ENCODE measurements at places on chromosomes 7 and 10.

- DNase-seq = no peak
Observed at GRCh38 chr7:157937406-157937805, 600.6 kb downstream of the DNAJB6 start.

- no peak for DNase-seq
Observed at GRCh38 chr10:60944910-60945297, 919 bp upstream of the RHOBTB1 start.

- DNase-seq = no peak
Observed at GRCh38 chr10:89001024-89001728, 10.6 kb downstream of the FAS start.

DNA sequence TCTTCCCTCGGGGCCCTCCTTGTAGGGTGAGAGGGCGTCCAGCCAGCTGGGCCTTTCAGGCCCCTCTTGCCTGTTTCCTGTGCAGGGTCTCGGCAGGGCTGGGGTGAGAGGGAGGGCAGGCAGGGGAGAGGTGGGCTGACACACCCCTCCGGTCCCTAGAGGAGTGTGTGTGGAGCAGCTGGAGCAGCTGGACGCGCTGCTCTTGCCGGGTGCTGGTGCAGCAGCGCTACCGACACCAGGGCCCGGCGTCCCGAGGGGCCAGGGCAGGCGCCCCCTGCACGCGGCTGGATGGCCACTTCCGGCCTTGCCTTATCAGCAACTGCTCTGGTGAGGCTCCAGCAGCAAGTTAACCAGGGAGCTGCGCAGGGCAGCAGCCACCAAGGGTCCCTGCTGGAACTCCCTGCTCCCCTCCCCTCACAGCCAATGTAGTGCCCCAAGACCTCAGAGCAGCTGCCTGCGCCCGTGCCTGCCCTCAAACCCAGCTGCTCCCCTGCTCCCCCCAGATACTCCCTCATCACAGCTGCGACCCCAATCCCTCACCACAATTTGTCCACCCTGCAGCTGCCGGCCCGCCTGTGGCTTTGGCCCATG is 15.7 kb upstream of the ZNF862 start:
- no peak for DNase-seq

DNA sequence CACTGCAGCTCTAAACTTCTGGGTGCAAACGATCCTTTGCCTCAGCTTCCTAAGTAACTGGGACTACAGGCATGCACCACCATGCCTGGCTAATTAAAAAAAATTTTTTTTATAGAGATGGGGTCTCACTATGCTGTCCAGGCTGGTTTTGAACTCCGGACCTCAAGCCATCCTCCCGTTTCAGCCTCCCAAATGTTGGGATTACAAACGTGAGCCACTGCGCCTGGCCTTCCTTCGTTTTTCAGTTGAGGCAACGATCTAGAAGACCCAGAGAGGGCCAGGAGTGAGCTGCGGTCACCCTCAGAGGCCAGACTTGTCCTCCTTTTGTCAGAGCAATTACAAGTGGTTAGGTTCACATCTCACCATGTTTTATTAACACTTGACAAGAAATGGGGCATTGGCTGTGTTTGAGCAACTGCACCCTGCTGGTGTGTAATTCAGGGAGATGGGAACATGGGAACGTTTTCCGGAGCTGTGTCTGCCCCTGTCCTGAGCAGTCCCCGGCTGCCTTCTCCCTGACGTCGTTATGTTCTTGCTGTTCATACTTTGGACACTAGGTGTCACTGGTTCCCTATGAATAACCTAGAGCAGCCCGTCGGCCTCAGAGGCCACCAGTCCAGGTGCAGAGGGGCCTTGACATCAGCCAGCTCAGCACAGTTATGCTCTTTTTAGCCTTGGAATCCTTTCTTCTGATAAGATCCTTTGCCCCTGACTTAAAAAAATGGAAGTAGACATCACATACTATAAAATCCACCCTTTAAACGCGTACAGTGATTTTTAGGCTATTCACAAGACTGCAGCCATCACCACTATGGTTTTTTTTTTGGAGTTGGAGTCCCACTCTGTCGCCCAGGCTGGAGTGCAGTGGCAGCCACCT is 375.0 kb downstream of the TYW1 start:
- DNase-seq = peak; percentile 84

GRCh38 chr7:84331616-84332015 is 137.0 kb upstream of the SEMA3A start:
- DNase-seq = no peak

GRCh38 chr7:137703291-137704010 is 143.3 kb downstream of the DGKI start:
- no peak for DNase-seq

DNA sequence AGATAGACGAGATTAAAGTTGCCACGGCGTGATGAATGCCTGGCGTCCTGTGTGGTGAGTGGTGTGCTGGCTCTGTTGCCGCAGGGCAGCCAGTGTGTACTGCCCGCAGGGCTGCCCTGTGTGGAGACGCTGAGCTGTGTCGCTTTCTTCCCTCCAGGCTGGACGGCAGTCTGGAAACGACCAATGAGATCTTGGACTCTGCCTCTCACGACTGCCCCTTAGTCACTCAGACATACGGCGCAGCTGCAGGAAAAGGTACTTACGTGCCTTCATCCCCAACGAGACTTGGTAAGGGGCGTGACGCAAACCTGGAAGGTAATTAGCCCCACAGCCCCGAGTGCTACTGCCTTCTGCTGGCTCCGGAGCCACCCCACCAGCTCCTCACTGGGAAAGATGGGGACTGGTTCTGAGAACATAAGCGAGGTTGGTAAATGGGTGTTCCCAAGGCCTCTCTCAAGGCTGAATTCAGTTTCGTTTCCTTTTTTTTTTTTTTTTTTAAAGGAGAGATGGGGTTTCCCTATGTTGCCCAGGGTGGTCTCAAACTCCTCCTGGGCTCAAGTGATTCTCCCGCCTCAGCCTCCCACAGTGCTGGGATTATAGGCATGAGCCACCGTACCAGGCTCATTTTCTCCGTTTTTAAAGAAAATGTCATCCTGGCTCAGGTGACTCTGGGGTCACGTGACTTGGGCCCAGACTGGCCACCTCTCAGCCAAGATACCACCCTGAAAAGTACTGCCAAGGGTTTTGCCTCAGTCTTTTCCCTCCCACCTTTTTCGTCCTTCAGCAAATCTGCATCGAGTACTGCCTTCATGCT is 39.6 kb downstream of the WIPI2 start:
- no peak for DNase-seq

DNA sequence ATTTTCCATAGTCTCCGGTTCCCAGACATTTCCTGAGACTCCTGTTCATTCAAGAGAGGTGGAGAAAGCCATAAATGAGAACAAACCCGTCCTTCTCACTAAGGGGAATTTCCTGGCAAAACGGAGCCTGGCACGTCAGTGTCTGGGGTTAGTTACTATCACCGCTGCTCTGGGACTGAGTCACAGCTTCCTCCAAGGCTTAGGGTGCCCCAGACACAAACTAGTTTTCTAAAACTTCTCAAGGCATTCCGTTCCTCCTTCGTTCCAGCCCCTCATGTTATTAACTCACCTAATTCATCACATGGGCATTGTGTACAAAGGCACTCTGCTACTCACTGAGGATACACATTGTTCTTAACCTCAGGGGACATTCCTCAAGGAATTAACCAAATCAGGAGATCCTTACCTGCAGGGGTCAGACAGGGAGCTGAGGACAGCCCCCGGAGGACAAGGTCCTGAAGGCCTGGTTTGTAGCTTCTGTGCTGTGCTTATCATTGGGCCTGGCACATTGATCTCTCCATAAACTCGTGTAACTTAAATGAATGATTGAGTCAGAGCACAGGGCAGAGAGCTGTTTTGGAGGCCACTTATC is 103.0 kb upstream of the KLF6 start:
- no peak for DNase-seq

DNA sequence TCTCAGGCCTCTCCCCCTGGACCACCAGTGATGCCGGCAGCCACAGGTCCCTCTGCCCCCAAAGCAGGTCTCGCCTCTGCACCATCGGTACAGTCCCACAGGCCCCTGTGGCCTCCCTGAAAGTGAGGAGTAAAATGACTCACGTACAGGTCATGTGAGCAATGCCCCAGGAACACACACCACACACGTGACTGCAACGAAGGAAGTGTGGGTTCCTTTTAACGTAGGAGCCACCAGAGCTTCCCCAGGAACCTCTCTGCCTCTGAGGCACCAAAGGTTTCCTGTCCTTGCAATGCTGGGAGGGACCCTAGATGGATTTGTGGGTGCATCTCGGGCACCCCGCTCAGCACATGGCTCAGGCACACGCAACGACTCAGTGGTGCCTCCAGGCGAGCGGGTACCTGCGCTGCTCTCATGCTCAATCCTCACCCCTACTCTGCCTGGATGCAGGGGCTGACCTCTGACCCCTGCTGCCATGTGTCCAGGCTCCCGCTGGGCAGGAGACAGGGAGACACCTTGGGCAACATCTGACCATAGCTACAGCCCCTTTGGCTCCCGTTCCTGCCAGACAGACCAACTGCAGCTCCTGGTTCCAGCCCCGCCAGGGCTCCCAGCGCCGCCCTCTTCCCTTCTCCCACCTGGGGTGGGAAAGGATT is 120.7 kb downstream of the PRKAG2 start:
- no peak for DNase-seq

DNA sequence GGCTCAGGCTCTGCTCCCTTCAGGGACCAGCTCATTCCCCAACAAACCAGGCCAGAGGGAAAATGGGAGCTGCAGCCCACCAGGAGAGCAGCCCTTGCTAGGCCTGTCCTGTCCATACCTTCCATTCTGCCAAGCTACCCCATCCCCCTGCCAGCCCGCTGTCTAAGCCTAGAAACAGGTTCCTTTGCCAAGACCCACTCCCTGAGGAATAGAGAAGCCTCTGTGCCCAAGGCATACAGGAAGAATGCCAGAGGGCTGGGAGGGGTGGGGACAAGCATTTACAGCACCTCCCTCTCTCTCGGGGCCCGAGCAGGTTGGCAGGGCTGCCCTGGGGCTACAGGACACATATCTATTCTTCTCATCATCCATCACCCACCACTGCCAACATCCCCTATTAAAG is 178.3 kb downstream of the GRID1 start:
- DNase-seq = no peak
